ENCODE measurements at places on chromosomes 2 and 18.
A peak's percentile ranks its signal among the peaks of the same experiment; 100 is the strongest.

DNA sequence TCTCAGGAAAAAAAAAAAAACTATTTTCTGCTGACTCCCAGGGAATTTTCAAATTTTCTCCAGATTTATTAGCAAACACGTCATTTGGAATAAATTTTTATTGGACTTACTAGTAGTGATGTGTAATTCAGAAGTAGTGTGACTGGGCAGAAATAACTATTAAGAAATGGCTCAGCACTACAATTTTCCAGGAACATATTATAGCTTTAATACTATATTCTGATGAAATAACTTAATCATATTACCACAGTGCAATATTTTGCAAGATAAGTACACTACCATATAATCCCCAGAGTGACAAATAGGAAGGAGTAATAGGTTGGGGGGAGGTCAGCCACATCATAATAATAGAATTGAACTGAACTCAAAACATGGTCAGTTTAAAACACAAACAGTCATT lies 19.7 kb upstream of the TNFAIP6 start:
- DNase-seq: no peak

GRCh38 chr18:77115192-77115953 lies 17.2 kb downstream of the MBP start:
- no peak for DNase-seq

- no peak for DNase-seq
Observed at GRCh38 chr2:25044011-25044410, 2.1 kb downstream of the EFR3B start.

DNA sequence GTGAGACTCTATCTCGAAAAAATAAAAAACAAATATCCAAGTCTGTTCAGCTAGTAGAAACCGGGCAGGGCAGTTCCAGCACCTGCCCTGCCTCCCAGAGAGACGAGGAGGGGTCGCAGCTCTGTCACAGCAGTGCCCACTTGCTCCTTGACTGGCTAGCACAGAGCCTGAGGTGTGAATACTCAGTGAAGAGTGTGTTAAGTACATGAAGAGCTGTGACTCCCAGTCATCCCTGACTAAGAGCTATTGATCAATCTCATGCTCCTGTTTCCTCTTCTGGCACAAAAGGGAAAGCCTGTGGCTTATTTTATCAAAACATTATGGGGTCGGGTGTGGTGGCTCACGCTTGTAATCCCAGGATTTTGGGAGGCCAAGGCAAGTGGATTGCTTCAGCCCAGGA lies 83.0 kb upstream of the FZD7 start:
- DNase-seq: peak; percentile 12

DNA sequence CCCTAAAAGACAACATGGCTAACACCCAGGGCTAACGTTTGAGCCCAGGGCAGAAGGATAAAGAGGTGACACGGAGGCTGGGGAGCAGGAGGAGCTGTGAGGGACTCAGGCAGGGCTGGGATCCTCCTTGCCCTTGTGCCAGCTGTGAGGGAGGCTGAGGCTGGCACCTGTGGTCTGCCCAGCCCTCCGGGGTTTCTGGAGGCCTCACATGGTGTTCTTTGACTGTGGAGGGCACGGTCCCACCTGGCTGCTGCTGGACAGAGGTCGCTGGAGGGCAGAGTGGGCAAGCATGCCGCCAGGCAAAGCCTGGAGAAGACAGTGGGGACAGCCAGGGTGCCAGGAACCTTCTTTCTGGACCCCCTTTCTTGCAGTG lies 26.8 kb upstream of the CNNM3 start:
- DNase-seq: no peak

DNA sequence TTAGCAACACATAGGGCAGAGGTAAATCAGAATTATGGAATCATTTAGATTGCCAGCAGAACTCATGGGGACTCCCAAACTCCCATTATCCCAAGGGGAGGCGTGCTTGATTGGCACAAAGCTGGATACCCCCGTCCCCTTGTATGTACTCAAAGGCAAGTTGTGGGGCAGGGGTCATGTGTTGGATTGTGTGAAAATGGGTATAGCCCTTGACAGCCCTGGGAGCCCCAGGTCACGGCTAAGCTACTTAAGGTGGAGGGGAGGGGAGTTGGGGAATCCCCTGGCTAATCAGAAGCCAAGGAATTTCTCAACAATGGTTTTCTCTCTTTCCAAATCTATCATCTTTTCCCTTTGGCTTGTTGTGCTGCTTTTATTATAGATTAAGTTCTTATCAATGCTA lies 32.7 kb downstream of the CLIP4 start:
- DNase-seq: no peak

DNA sequence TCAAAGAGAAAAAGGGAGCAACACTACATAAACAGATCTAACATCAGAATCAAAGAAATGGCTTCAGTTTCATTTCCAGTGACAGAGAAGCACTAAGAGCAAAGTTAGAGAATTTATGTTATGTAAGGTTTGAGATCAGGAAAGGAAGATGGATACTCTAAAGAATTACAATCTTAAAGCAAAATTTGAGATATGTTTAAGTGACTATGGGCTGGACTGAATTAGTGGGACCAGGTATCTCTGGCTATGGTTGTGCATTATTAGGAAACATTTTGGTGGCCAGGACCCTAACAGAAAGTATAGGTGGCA lies 208.2 kb downstream of the CCDC178 start:
- no peak for DNase-seq

DNA sequence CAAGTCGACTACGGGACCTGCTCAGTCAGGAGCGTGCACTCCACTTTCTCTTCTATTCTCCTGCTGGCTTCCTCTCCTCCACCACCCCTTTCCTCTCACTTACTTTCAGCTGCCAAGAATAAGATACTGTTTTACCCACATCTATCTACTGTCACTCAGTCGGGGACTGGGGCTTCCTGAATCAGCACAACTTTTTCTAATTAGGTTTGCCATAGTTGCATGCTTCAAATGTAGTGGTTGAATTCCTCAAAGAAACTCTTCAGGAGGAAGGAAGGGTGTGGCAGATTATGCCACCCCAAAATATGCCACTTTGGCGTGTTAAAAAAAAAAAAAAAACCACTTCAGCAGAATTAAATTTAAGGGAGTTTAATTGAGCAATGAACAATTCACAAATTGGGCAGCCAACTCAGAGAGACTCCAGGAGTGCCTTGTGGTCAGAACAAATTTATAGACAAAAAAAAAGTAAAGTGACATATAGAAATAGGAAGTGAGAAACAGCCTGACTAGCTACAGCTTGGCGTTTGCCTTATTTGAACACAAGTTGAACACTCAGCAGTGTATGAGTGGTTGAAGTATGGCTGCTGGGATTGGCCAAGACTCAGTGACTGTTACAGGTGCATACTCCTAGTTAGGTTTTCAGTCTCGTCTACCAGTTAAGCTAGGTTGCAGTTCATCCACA lies 32.5 kb upstream of the RMDN2 start:
- DNase-seq: no peak

DNA sequence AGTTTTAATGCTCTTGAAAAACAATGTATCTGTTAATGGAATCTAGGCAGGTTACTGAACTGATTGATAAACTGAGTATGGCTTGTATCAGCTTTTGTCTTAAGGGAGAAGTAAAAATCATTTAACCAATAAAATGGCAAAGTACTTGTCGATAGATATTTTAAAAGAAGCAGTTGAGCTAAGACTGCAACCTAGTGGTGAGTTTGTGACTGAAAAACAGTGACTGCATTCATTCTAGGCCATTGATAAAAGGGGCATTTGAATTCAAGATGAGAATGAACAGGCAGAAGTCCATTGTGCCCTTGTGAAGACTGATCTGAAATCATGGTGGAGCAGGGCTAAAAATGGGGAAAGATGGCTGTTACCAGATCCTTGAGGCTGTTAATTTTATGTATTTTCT lies 59.4 kb upstream of the MSTN start:
- DNase-seq: peak; percentile 2

- no peak for DNase-seq
Observed at GRCh38 chr18:79868811-79869541, 71.2 kb downstream of the KCNG2 start.

DNA sequence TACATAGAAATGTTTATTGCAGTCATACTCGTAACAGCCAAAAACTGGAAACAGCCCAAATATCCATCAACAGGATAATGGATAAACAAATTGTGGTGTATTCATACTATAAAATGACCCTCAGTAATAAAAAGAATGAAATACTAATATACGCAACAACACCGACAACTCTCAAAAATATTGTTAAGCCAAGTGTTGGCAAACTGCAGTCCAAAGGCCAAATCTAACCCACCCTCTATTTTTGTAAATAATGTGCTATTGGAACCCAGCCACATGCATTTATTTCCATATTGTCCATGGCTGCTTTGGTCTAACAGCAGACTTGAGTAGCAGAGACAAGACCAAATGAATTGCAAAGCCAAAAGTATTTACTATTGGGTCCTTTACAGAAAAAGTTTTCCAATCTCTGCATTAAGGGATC lies 151.0 kb downstream of the MREG start:
- no peak for DNase-seq

GRCh38 chr2:70510313-70510712 lies 43.3 kb downstream of the TGFA start:
- no peak for DNase-seq

- peak; percentile 40 for DNase-seq
Observed at GRCh38 chr2:224638301-224638823, 53.2 kb upstream of the CUL3 start.

GRCh38 chr18:76075777-76076176 lies 419.3 kb downstream of the ZNF516 start:
- DNase-seq: no peak

DNA sequence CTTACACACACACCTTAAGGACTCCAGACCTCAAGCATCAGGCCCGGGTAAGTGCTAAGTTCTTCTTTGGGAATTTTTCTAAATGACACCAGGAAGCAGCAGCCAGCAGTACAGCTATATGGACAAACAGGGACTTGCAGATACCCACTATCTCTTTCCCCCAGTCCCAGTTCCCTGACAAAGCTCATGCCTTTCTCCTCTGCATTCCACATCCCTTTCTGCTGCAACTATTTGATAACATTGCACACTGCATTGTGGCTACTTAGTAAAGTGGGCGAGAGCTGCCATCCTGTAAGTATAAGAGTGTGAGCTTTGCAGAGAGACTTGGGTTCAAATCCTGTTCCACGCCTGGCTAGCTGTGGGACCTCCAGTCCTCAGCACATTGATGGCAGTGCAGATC lies 14.0 kb upstream of the CD226 start:
- DNase-seq: no peak

GRCh38 chr2:219552382-219553167 lies 8.7 kb downstream of the TMEM198 start:
- DNase-seq: peak; percentile 91

- DNase-seq: no peak
Observed at GRCh38 chr2:216344950-216345300, 27.4 kb downstream of the MARCHF4 start.

- DNase-seq: peak; percentile 89
Observed at GRCh38 chr2:9703085-9703678, 72.4 kb upstream of the YWHAQ start.

DNA sequence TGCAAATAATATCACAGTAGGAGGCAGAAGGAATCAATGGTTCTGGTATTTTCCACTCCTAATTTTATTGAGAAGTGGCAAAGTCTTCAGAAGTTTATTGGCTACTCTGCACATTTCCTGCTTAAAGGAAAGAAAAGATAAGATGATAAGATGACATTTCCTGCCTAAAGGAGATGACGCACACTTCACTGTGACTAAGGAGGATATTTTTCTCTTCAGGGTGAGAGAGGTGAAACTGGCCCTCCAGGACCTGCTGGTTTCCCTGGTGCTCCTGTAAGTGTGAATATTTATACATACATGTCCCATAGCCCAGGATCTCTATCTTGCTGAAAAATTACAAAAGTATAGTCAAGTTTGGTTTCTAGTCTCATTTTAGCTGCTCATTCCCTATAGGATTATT lies 27.9 kb downstream of the COL3A1 start:
- DNase-seq: no peak

GRCh38 chr2:171879865-171880264 lies 14.2 kb downstream of the SLC25A12 start:
- DNase-seq: no peak

- DNase-seq: no peak
Observed at GRCh38 chr2:225501022-225501421, 101.5 kb downstream of the NYAP2 start.

- DNase-seq: no peak
Observed at GRCh38 chr2:26805241-26805676, 19.4 kb downstream of the CENPA start.

DNA sequence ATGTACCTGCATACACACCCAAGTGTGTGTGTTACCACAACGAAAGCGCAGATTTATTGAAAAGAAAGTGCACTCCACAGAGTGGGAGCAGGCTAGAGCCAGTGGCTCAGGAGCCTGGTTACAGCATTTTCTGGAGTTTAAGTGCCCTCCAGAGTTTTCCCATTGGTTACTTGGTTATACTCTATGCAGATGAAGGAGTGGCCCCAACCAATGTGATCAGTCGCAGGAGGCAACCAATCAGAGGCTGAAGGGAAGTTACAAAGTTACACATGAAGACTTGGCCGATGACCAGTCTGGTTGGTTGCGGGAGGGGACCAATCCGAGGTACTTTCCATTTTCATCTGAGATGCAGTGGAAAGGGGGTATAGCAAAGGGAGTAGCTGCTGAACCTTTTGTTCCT lies 13.5 kb upstream of the PRLH start:
- no peak for DNase-seq
